ENCODE measurements at places on chromosomes 13 and 19.
A peak's percentile ranks its signal among the peaks of the same experiment; 100 is the strongest.

- no peak overlapping the region for H3K4me3 ChIP-seq
- no peak for DNase-seq
- H3K27me3 ChIP-seq = peaks cover 26% of the 10 kb centered on the region
- H3K4me1 ChIP-seq = peaks cover 24% of the 10 kb centered on the region
- no peaks in the 10 kb centered on the region for H3K36me3 ChIP-seq
- H3K27ac ChIP-seq = no peak overlapping the region
These were observed 4.8 kb downstream of the SYT5 start for GRCh38 chr19:55175117-55175867.

GRCh38 chr19:39150807-39151600, 25.4 kb downstream of the PAK4 start:
- H3K36me3 ChIP-seq = peaks cover 9% of the 10 kb centered on the region
- H3K27me3 ChIP-seq = no peaks in the 10 kb centered on the region
- H3K27ac ChIP-seq = no peak overlapping the region
- H3K4me3 ChIP-seq = no peak overlapping the region
- DNase-seq = no peak

DNA sequence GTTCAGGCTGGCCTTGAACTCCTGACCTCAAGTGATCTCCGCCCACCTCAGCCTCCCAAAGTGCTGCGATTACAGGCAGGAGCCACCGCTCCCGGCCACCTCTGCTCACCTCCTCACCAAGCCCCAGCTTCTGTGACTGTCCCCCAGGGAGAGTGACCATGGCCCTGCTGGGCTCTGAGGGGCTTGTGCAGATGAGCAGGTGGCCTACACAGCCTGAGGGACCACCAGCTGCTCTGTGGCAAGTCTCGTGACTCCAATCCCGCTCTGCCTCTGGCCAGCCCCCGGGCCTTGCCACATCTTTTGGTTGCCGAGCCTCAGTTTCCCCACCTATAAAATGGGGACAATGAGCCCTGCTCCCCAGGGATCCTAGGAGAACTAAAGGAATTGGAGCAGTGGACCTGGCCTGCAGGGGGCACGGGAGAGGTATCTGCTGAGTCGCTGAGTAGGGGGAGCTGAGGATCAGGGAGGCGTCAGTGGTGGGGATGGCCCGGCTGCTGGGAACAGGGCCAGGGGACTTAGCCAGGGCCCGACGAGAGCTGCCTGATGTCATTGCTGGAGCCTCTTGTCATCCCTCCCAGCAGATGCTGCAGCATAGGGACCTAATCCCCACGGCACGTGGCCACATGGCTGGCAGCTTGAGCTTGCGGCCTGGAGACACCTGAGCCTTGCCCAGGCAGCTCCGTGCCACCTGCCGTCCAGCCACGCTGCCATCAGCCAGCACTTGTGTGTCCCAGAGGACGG, 74.7 kb downstream of the GADD45B start:
- H3K4me3 ChIP-seq = no peak overlapping the region
- no peaks in the 10 kb centered on the region for H3K36me3 ChIP-seq
- peak overlapping the region; percentile 88 for H3K27ac ChIP-seq
- H3K27me3 ChIP-seq = no peaks in the 10 kb centered on the region

DNA sequence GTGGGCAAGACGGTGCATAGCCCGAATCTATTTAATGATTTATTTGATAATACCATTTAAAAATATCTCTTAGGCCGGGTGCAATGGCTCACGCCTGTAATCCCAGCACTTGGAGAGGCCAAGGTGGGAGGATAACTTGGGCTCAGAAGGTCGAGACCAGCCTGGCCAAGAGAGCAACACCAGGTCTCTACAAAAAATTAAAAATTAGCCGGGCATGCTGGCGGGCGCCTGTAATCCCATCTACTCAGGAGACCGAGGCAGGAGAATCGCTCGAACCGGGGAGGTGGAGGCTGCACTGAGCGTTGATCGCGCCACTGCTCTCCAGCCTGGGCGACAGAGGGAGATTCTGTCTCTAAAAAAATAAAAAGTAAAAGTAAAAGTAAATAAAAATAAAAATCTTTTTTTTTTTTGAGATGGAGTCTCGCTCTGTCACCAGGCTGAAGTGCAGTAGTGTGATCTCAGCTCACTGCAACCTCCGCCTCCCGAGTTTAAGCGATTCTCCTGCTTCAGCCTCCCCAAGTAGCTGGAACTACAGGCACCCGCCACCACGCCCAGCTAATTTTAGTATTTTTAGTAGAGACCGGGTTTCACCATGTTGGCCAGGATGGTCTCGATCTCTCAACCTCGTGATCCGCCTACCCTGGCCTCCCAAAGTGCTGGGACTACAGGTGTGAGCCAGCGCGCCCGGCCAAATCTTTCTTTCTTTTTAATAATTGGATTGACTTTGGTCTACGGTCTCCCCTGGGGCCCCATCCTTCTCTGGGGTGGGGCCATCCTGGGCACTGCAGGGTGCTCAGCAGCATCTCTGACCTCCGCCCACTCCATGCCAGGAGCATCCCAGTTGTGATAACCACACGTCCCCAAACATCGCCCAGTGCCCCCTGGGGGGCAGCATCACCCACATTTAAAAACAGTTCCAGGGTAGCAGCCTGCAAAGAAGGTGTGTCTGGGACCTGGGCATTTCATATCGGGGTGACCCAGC, 90.7 kb downstream of the GNG7 start:
- no peak overlapping the region for H3K4me3 ChIP-seq
- peak overlapping the region; percentile 81 for H3K27ac ChIP-seq
- no peaks in the 10 kb centered on the region for H3K27me3 ChIP-seq
- H3K36me3 ChIP-seq = no peaks in the 10 kb centered on the region

GRCh38 chr19:17419154-17419620, 660 bp upstream of the MVB12A start:
- no peaks in the 10 kb centered on the region for H3K27me3 ChIP-seq
- H3K4me1 ChIP-seq = peaks cover 33% of the 10 kb centered on the region

GRCh38 chr13:99027661-99028425, 50.0 kb upstream of the DOCK9 start:
- H3K4me1 ChIP-seq = peaks cover 45% of the 10 kb centered on the region
- no peaks in the 10 kb centered on the region for H3K27me3 ChIP-seq
- no peak for DNase-seq

GRCh38 chr13:32047793-32048192, 16.2 kb downstream of the FRY start:
- no peak for DNase-seq
- H3K4me1 ChIP-seq = no peaks in the 10 kb centered on the region
- H3K36me3 ChIP-seq = no peaks in the 10 kb centered on the region
- no peak overlapping the region for H3K4me3 ChIP-seq
- H3K27ac ChIP-seq = no peak overlapping the region

GRCh38 chr13:43005460-43006236, 13.6 kb upstream of the EPSTI1 start:
- no peak overlapping the region for H3K4me3 ChIP-seq
- H3K36me3 ChIP-seq = no peaks in the 10 kb centered on the region
- H3K27me3 ChIP-seq = no peaks in the 10 kb centered on the region
- no peak overlapping the region for H3K27ac ChIP-seq

DNA sequence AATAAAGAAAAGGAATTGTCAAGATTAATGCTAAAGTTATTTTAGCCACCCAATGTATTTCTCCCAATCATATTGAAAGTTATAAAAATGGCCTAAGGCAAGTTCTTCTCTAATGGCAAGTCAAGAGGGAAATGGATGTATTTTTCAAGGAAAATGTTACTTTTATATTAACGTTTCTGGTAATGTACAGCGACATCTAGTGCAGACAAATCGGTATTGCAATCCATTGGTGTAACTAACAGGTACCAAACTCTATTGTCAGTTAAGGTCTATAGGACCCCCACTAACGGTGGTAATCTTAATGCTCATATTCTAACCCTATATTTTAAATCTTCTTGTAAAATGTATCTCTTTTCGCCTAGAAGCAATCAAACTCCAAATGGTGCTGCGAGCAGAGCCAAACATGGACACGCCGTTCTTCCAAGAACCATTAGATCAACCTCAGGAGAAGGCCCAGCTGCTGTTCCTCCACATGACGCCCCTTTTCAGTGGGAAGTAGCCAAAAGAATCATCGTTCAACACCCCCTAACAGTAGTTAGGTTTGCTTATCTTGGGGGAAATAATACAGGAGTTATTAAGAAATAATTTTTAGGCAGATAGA, 98.5 kb upstream of the PABPC3 start:
- H3K36me3 ChIP-seq = no peaks in the 10 kb centered on the region
- H3K27ac ChIP-seq = no peak overlapping the region
- no peak overlapping the region for H3K4me3 ChIP-seq
- DNase-seq = no peak
- no peaks in the 10 kb centered on the region for H3K27me3 ChIP-seq

- H3K27me3 ChIP-seq = no peaks in the 10 kb centered on the region
- no peak overlapping the region for H3K4me3 ChIP-seq
- no peak for DNase-seq
- H3K36me3 ChIP-seq = peaks cover 4% of the 10 kb centered on the region
- no peak overlapping the region for H3K27ac ChIP-seq
These were observed 12.8 kb downstream of the IQCN start for GRCh38 chr19:18261474-18261873.

GRCh38 chr19:52778811-52779210, 7.8 kb downstream of the ZNF600 start:
- H3K27me3 ChIP-seq = no peaks in the 10 kb centered on the region
- H3K27ac ChIP-seq = no peak overlapping the region
- no peaks in the 10 kb centered on the region for H3K4me1 ChIP-seq
- no peak overlapping the region for H3K4me3 ChIP-seq

GRCh38 chr19:32476032-32476350, 70.4 kb downstream of the DPY19L3 start:
- H3K27ac ChIP-seq = no peak overlapping the region
- no peak overlapping the region for H3K4me3 ChIP-seq
- H3K27me3 ChIP-seq = no peaks in the 10 kb centered on the region
- peaks cover 3% of the 10 kb centered on the region for H3K36me3 ChIP-seq
- H3K4me1 ChIP-seq = no peaks in the 10 kb centered on the region
- no peak for DNase-seq

DNA sequence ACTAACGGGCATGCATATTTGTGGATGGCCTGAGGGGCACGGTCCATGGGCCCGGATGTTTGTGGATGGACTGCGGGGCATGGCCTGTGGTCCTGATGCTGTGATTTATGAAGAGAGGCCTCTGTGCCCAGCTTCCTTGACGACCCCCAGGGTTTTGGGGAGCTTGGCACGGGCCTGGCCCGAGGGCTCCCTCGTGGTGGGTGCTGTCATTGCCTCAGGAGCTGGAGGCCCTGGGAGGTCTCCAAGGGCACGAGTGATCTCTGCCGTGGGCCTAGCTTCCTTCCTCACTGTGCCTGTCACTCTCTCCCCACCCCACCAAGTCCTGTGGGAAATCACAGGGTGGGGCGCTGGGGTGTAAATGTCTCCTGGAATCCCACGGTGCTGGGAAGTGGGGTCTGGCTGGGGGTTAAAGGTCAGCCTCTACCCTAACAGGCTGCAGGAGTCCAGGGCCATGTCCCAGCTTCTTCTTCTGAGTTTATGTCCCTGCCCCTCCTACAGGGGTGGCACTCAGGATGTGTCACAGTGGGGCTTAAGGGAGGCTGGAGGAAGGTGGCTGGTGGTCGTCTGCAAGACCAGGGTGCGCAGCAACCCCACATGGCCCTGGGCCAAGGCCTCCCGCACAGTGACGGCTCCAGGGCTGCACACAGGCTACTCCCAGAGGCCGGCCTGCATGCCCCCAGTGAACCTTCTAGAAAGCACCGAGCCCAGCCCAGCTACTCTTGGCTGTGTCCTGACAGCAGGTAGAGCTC, 27.6 kb upstream of the RANBP3 start:
- H3K27me3 ChIP-seq = no peaks in the 10 kb centered on the region
- DNase-seq = no peak
- H3K4me3 ChIP-seq = no peak overlapping the region
- no peak overlapping the region for H3K27ac ChIP-seq
- H3K4me1 ChIP-seq = no peaks in the 10 kb centered on the region

GRCh38 chr13:26382366-26382765, 128.4 kb downstream of the CDK8 start:
- no peaks in the 10 kb centered on the region for H3K4me1 ChIP-seq
- H3K27me3 ChIP-seq = no peaks in the 10 kb centered on the region
- H3K36me3 ChIP-seq = no peaks in the 10 kb centered on the region
- no peak overlapping the region for H3K4me3 ChIP-seq

DNA sequence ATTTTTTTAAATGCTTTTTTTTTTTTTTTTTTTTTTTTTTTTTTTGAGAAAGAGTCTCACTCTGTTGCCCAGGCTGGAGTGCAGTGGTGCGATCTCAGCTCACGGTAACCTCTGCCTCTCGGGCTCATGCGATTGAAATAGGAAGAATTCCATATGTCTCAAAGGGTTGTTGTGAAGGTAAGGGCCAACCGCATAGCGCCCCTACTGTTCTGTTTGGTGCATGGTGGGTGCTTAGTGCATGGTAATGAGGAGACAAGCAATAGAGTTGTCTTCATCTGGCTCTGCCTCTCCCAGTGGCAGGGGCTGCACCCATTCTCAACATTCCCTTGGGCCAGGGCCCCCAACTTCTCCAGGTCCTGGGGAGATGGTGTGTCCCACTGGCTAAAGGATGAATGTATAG, 68.7 kb downstream of the RASL11A start:
- no peak for DNase-seq
- H3K4me1 ChIP-seq = no peaks in the 10 kb centered on the region
- H3K27me3 ChIP-seq = peaks cover 30% of the 10 kb centered on the region
- H3K4me3 ChIP-seq = no peak overlapping the region
- H3K27ac ChIP-seq = no peak overlapping the region
- no peaks in the 10 kb centered on the region for H3K36me3 ChIP-seq

- no peak for DNase-seq
- no peak overlapping the region for H3K27ac ChIP-seq
- H3K4me3 ChIP-seq = no peak overlapping the region
- no peaks in the 10 kb centered on the region for H3K4me1 ChIP-seq
- no peaks in the 10 kb centered on the region for H3K36me3 ChIP-seq
These were observed 42.5 kb downstream of the EDNRB start for GRCh38 chr13:77876176-77876575.

DNA sequence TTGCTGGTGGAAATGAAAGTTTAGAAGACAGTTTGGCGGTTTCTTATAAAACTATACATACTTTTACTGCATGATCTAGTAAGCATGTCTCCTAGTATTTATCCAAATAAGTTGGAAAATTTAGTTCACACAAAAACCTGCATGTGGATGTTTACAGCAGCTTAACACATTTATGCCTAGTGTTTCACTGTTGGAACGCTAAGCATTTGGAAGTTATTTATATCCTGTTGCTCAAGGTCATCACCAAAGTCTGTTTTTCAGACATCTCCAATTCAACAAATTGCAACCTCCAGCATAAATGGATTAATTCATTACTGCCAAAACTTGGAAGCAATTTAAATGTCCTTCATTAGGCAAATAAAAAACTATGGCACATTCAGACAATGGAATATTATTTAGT, 461.8 kb downstream of the SUCLA2 start:
- no peak overlapping the region for H3K27ac ChIP-seq
- no peaks in the 10 kb centered on the region for H3K4me1 ChIP-seq
- DNase-seq = no peak
